Stimulated activated CD4-positive, alpha-beta T cell treated with anti-CD3 and anti-CD28 coated beads, Interleukin-1b, Interleukin-23, amount 100 ng/mL, for 1 hour (primary cell): ENCODE measurements at places on chromosomes 11 and 22.

DNA sequence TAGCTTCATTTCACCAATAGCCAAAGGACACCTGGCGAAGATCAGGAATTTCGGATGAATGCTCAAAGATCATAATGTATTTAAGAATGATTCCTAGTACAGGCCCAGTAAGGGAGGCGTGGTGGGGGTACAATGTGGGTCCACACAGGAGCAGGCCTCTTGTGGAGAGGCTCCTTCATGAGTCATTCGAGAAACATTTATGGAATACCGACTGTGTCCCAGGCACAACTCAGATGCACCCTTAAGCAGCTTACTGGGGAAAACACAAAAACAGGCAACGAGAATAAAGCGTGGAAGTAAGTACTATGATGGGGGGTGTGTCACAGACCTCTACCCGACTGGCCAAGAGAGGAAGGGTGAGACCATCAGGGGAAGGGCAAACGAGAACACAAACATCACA, 44.5 kb downstream of the SMCO4 start:
- DNase-seq: no peak

DNA sequence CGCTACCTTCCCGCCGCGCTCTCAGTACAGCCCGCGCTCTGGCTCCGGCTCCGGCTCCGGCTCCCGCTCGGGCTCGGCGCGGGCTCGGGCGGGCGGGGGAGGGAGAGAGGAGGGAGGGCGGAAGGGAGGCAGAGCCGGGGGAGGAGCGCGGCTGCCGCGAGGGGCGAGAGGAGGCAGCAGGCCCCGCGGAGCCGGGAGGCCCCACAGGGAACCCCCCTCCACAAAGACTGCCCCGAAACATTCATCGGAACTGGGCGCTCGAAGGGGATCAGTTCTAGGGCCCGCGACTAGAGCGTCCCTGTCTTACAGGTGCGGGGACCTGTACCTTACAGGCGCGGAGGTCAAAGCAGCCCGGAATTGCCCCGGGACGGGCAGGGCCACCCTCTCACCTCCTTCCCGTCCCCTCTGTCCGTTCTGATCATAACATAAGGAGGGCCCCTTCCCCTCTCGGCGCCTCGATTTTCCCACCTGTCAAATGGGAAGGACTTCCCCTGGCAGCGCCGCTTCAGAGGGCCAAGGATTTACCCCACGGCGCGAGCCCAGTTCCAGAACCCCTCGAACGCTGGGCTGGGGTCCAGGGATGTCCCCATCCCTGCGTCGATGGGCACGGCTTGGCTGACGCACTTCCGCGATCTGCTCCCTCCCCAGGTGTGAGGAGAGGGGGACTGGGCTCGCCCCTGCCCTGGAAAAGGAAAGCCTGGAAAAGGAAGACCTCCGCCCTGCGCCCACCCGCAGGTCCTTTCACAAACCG, at the start of gene SHISA8:
Gene SHISA8 (minus strand): TSS at position 40 of the 751 bp plus-strand sequence. CDS start 407 bp downstream, outside the sequence.
- peak; percentile 40 for DNase-seq

DNA sequence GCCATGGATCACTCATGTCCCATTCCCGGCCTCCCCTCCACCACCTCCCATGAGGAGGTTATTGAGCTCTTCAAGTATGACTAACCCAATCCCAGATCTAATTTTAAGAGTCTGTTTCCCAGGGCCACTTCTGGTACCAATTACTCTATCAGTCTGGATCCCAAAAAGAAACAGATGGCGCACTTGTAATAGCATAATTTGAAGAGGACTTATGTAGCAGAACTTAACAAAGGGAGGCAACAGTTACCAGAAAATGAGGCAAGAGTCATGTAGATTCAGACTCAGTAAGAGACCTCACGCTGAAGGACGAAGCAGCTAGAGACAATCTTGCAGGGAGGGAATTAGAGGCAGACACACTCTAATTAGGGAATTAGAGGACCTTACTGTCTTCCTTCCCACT, 46.9 kb downstream of the DDX6 start:
- no peak for DNase-seq

DNA sequence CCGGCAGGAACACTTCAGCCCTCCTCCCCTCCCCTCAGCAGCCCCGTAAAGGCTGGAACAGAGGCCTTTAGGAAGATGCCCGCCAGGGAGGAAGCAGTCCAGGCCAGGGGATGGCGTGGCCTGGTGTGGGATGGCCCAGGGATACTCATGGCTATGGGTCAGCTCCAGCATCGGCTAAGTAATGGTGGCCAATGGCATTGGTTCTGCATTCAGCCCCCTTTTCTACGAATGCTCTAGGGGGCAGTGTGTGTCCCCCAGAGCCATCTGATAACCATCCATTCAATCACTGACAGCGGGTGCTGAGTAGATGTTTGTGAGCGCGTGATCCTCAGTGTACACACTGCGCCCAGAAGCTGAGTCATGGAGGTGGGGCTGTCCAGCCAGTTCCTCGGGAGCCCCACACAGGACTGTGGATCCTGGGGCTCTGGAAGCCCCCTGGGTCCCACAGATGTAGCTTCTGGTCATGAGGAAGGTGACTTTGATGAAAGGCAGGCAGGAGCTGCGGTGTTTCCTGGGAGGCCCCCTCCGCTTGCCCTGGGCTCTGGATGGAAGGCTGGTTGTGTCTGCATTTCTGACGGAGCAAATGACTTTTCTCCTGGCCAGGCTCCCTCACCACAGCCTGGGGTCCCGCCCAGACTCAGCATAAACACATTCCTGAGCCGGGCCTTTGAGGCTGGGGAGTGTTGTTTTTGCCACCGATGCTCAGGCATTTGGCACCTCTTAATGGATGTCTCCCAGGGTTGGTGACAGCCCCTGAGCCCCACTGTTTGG, 46.5 kb downstream of the FBLN1 start:
- no peak for DNase-seq

GRCh38 chr22:30564045-30564760, 10.3 kb downstream of the GAL3ST1 start:
- DNase-seq: no peak

DNA sequence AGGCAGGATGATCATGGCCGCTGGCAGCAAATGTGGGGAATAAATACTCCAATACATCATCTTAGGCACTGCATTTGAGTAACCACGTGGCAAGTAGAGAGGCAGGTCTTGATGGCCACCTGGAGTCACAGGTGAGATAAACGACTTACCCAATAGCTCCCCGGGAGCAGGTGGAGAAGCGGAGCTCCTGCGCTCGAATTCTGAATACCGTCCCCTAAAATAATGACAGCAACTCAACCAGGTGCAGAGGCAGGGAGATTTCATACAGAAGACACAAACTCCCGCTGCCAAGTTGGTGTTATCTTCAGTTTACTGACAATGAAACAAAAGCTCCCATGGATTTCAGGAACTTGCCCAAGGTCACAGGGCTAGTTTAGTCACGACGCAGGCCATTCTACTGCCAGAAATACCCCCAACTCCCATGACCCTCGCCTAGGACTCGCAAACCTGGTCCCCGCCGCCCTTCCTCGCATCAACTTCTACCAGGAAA, 437 bp downstream of the SLC43A3 start:
- no peak for DNase-seq

DNA sequence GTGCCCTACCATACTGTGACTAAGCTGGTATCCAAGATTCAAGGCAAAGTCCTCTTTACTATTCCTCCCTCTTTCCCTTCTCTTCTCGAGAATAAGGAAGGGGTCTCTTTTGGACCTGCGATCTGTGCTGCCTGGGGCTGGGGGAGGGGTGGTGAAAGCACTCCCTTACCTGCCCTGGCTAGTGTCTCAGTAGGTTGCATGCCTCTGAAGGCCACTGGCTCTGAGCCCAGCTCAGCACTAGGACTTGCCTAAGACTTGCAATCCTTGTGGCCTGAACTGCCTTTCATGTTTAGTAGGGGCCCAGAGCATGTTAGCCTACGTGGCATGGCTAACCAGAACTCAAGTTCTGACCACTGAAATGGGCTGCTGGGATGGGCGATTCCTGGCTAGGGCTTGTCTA, 13.0 kb upstream of the REXO2 start:
- DNase-seq: no peak

- no peak for DNase-seq
These were observed 125.8 kb downstream of the DCDC1 start for GRCh38 chr11:31243706-31244105.

- DNase-seq: no peak
These were observed 451.9 kb downstream of the ETS1 start for GRCh38 chr11:128135451-128135850.

GRCh38 chr11:112241486-112241885, 15.3 kb downstream of the PTS start:
- DNase-seq: no peak

DNA sequence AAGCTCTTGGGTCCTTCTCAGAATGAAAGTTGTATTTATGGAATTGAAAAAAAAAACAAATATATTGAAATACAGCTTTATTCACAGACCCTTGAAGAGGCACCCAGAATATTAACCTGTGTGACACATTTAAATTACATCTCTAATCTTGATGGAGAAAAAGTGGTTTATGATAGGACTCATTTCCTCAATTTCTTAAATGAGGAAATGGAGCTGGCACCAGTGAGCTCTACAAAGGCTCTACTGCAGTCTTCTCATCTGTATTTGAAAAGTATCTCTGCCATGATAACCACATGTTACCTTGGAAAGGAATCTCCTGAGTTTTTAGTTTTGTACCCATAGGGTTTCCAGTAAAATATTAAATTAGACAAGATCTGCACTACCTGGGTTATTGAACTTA, 186.5 kb downstream of the HIPK3 start:
- no peak for DNase-seq

- no peak for DNase-seq
These were observed 14.9 kb upstream of the SERPINH1 start for GRCh38 chr11:75547177-75547576.

DNA sequence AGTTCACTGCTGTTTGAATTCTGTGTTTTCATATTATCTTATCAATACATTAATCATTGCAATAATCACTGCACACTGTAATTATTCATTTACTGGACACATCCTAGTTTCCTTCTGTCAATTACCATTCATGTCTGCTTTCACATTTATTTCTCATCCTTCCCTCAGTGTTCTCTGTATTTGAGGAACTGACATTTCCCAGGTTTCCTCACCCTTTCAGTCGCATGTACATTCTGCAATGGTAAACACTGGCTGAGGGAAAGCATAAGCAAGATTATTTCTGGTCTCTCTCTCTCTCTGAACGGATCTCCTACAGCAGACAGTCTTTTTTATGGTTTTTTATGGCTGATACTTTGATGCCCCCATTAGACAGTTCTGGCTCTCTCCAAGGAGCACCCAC, 4.2 kb upstream of the HBD start:
- no peak for DNase-seq

DNA sequence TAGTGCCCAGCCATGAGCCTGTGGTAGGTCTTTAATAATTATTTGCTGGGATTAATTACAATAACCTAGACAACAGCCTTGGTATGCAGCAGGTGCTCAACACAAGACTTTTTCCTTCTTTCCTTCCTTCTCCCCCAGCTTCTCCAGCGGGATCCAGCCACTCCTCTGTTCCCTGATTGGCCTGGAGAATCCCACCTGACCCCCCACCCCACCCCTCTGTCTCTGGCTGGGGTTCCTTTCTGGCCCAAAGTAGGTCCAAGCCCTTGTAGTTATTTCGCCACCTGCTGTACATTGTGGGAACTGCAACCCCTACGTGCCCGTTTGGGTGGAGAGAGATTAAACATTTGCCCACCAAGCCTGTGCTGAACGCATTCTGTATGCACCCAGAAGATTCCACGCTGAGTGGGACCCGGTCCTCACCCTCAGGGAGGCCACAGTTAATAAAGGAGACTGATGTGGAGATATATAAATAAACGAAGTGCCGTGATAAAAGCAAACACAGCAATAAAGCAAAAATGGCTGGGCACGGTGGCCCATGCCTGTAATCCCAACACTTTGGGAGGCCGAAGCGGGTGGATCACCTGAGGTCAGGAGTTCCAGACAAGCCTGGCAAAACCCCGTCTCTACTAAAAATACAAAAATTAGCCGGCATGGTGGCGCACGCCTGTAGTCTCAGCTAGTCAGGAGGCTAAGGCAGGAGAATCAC, 32.1 kb upstream of the DGKZ start:
- DNase-seq: peak; percentile 51

GRCh38 chr11:104917271-104918112, 19.2 kb upstream of the CASP12 start:
- DNase-seq: no peak

GRCh38 chr11:131760091-131761061, 390.0 kb downstream of the NTM start:
- DNase-seq: no peak

GRCh38 chr11:113113801-113114704, 152.8 kb downstream of the NCAM1 start:
- DNase-seq: no peak

DNA sequence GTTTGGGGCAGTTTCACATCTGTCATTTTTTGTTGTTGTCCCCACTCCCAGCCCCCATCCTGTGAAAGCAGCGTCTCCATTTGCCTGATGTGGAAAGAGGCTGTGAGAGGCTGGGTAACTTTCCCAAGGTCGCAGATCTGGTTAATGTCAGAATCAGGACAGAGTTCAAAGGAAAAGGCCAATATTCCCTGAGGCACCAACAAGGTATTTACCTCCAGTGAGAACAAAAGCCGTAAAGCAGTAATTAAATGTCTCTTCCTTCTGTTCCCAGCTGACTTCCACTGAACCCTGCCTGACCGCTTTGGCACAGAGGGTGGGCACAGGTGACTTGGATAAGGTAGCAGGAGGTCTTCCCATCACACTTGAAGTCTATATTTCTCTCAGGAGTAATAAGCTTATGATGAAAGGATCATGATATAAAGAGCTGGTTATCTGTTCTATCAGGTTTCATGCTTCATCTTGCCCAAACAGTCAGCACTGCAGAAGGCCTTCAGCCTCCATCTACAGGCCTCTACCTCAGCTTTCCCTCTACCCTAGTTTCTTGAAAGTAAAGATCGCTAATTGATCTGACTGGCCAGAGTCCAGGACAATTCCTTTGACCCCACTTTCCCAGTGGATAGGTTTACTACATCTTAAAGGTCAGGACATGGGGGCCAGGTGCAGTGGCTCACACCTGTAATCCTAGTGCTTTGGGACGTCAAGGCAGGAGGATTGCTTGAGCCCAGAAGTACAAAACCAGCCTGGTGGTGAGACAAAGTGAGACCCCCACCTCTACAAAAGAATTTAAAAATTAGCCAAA, 9.4 kb downstream of the C11orf91 start:
- no peak for DNase-seq

- no peak for DNase-seq
These were observed 79.8 kb downstream of the C11orf58 start for GRCh38 chr11:16818284-16818683.

DNA sequence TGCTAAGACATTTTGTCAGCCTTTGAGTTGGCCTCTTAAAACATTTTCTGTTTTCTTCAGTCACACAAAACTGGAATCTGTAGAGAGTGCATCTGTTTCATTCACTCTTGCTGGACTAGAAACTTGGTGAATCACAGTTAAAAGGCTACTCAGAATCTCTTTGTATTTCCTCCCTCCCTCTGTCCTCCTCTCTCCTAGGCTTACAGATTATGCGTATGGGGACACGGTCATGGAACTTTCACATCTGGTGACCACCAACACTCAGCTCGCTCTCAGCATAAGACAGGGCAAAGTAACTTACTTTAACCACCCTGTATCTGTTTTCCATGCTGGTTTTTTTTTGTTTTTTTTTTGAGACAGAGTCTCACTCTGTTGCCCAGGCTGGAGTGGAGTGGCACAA, 50.4 kb downstream of the BARX2 start:
- DNase-seq: no peak

- no peak for DNase-seq
These were observed 45.2 kb downstream of the CTSC start for GRCh38 chr11:88292171-88292843.

GRCh38 chr22:41909310-41910049, 5.4 kb downstream of the SHISA8 start:
- no peak for DNase-seq
